ENCODE measurements at places on chromosomes 12 and 14.
A peak's percentile ranks its signal among the peaks of the same experiment; 100 is the strongest.

DNA sequence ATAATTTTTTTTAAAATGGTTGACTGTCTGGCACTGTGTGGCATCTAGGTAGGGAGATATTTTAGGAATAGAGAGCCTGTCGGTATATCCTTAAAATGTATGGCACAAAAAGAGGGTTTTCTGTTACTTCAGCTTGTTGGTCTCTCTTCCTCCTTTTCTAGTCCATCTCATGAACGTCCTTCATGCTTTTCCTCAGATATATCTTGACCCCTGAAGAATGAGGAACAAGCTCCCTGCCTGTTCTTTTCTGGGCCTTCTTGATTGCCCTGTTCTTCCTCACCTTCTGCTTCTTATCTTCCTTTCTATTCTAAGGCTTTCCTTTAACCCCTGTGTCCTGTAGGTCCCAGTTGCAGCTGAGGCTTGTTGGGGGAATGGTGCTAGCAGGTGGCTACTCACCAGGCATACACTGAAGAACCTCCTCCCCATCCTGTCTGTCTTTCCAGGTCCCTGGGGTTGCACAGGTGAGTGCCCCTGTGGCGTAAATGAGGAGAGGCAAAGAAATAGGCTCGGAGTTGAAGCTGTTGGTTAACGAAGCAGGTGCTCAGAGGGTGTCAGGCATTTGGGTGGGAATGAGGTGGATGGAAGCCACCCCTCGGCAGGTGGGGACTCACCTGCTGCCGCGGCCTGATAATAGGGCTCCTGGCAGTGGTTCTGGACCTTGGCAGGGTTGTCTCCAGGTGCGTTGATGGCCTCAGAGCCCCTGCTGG is 7.2 kb upstream of the C1R start:
- DNase-seq, result no peak

DNA sequence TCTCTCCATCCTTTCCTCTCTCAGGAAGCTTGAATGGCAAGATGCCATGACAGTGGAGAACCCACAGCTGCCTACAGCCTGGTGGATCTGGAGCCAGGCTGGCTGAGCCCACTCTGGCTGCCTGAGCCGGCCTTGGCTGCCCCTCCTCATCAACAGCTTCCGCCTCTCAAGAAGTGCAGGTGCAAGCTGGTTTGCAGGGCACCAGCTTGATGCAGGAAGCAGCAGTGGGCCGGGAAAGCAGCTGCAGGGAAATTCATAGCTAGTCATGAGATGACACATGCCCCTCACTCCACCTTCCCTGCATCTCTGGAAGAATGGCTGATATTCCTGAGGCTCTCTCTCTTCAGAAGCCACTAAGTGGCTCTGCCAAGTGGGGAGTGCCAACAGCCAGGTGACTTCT is 289.1 kb downstream of the RPS29 start:
- no peak for DNase-seq

GRCh38 chr12:15729097-15729496 is 60.1 kb downstream of the EPS8 start:
- DNase-seq, result no peak

DNA sequence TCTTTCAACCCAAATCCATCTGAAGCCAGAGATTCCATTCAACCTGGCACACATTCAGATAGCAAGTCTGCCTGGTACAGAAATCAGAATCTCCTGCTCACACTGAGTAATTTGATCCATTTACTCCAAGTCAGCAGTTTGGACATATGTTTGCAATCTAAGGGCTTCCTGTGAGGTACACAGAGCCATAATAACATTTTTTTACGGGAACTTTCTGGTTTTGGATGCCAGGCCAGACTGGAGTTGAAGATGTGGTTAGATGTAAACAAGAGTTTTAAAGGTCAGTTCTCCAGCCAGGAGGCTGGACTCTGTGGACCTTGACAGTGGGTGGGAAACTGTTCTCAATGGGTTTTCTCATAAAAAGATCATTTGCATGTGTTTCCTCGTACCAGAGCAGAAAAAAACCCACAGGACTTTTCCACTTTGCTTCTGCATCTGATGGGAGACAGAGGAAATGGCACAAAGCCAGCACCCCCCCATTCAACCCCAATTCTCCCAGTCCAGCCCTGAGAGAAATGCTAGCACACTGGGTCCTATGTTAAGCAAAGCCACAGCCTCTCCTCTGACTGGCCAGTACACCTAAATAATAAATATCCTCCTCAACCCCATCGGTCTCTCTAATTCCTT is 17.7 kb upstream of the TSPAN11 start:
- DNase-seq, result peak; percentile 95

DNA sequence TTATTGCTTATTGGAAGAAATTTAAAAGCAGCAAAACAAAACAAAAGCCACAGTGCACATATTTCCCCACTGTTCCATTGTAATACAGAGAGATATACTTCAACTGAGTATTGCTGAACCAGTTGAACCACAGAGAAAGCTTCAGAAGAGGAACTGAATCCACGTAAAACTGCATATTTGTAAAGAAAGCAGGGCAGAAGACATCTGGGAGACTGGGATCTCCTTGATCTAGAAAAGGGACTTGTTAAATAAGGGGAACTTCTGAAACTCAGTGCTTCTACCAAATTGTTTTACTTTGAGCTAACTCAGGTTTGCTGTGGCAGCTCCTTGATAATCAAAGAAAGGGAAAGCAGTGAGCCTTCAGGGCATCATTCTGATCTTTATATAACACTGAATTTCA is 411.1 kb upstream of the MDGA2 start:
- no peak for DNase-seq

DNA sequence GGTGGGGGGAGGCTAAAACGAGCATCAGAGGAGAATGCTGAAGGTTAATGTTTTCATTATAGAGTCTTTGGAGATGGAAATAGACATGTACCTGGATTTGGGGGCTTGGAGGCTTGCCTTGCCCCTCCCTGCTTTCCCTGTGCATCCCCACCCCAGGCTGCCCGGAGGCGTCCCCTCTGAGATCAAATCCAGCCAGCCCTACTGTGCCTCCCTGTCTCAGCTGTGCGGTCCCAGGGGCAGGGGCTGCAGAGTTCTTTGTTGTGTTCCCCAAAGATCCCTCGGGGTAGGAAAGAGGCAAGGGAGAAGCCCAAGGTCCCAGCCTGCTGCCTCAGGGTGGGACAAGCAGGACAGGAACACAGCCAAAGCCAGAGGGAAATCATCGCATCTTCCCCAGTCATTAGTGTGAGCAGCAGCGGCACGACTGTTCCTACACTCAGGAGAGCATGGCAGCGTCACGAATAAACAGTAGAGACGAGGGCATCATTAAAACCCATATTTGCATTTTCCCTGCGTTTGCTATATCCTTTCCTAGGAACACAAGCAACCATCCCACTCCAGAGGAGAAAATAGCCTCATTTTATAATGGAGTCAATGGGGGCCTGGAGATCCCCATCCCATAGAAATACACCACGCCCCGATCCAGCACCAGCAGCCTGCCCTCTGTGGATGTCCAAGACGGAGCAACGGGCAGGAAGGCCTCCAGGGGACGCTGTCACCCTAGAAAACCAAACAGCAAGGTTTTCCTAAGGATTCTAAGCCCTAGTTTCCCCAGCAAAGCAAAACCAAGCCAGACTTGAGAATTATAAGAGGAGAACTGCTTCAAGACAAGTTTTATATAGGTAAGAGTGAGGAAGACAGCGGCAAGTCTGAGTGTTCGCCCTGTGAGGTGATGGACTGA is 32.4 kb downstream of the ANO2 start:
- no peak for DNase-seq

GRCh38 chr12:54641554-54641953 is 6.6 kb downstream of the DCD start:
- DNase-seq, result no peak

DNA sequence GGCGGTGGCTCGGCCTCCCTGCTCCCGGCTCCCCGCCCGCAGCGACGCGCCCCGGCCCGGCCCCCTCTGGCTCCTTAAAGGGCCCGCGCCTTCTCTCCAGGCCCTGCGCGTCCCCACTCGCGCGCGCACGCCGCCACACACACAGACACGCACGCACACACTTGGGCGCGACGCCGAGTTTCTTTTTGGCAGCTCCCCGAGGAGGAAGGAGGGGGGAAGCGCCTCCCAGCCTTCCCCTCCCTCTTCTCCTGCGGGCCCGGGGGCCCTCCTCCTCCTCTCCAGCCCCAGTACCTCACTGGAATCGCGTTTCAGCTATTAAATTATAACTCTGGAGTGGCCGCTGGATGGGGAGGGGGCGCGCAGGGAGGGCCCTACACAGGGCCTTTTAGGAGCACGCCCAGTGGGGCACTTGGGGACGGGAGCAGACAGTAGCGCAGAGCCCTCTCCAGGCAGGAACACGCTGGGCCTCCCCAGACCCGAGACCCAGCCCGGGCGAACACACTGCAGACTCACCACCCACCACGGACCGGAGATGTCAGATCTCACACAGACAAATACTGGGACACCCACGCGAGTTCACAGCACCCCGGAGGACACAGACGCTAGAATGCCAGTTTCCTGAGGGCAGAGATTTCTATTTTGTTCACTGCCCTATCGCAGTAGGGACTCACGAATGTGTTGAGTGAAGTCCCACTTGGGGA is 411 bp upstream of the NCOR2 start:
- DNase-seq, result peak; percentile 91

GRCh38 chr14:22737052-22737451 is 29.4 kb upstream of the OXA1L start:
- no peak for DNase-seq

DNA sequence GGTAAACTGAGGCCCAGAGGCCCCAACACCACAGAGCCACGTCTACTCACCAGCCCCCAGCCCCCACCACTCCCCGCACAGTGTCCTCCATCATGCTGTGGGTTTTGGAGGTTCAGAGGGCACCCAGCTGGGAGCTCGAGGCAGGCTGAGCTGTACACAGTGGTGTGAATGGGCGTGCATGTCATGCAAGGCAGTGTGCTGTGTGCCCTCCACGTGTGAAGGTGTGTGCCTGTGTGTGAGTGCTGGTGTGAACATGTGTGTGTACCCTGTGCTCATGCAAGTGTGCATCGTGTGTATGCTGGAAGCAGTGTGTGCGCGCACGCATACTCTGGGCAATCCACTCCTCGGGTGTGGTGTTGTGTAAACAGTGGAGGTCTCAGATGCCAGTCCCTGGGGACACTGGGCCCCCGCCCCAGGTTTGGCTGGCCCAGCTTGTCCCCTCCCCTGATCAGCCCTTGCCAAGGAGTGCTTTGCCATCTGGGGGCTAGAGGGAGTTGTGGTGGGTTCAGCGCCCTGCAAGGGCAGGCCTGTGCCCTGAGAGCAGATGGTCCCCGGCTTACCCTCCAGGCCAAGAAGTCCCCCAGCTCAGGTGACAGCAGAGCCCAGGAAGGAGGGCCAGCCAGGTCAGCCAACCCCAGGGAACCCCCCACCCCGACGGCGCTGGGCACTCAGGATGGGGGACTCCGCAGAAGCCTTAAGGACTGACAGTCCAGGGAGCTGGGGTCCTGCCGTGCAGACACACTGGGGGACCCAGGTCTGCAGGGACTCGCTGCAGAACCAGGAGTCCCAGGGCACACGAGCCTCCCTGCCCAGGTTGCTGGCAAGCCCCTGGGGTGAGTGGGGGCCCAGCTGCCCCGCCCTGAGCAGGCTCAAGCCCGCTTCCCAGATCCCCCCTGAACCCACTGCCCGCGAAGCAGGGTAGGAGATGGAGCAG is 23.8 kb upstream of the GPR132 start:
- no peak for DNase-seq

DNA sequence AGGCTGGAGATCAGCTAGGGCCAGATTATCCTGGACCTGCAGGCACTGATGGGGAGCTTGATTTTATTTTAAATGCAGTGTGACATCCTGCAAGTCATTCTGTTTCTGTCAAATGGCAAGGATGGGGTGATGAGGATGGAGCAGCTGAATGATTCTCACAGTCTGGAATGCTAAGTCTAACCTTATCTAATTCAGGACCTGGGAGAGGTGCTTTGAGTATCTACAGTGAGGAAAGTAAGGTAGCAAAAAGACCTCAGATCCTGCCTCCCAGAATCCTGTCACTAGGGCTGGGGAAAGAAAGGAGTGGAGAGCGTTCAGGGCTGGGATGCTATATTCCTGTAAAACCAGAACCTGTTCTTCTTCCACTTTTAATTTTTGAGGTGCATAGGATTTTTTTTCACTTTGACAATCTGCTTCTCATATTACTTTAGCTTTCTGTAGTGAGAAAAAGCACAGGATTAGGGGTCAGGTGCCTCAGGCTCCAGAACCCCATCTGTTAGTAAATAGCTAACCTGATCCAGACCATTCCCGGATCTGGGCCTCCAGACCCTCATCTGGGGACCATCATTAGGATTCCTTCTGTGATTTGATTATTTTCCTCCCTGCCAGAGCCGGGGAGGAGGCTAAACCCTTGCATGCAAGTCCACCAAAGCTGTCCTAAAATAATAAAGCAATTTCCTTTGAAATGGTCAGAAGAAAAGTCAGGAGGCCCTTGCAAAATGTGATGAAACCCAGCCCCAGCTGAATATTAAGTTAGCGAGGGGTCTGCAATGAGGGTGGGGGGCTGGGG is 54.7 kb downstream of the ASCL1 start:
- no peak for DNase-seq

DNA sequence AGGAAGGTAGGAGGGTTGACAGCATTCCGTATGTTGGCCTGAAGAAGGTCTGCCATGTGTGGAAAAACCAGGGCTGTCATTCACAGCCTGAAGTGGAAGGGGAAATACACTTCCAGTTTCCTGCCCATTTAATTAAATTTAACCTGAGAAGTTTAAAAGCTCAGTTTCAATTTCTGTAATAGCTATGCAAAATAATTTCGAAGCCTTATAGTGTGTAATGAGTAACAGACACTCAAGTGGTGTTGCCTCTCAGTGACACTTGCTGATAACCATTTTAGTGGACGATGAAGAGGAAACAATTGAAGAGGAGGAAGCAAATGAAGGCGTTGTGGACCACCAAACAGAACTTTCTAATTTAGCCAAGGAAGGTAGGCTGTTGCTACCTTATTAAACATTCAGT is 44.8 kb downstream of the EP400 start:
- no peak for DNase-seq

DNA sequence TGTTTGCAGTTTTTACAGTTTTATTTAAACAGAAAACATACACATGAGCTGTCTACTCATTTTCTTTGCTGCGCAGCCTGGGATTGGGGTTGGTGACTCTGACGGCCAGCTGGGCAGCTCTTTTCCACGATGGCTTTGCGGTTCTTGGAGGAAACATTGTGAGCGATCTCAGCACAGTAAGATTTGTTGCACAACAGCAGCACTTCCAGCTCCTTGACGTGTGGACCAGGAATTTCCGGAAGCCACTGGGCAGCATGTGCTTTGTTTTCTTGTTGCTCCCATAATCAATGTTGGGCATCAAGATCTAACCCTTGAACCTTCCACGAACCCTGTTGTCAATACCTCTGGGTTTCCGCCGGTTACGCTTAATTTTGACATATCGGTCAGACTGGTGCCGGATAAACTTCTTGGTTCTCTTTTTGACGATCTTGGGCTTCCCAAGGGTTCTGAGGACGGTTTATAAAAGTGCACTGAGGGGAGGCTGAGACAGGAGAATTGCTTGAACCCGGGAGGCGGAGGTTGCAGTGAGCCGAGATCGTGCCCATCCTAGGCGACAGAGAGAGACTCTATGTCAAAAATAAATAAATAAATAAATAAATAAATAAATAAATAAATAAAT is 21.8 kb downstream of the FKBP11 start:
- no peak for DNase-seq

GRCh38 chr12:32010631-32011336 is 51.6 kb downstream of the RESF1 start:
- DNase-seq, result no peak

All from stromal cell of bone marrow (primary cell).